Thymus (tissue), 14 donors: ENCODE measurements at places on chromosomes 7 and 10.

- no peaks in the 10 kb centered on the region for H3K36me3 ChIP-seq
- no peak overlapping the region for H3K27ac ChIP-seq
- H3K4me3 ChIP-seq: no peak overlapping the region
These were observed 12.8 kb downstream of the PRKAG2 start for GRCh38 chr7:151864081-151864480.

- peaks cover 5% of the 10 kb centered on the region for H3K4me1 ChIP-seq
- no peak for DNase-seq
- no peak overlapping the region for H3K27ac ChIP-seq
- H3K36me3 ChIP-seq: no peaks in the 10 kb centered on the region
- peaks cover 88% of the 10 kb centered on the region for H3K27me3 ChIP-seq
These were observed 11.3 kb downstream of the UNCX start for GRCh38 chr7:1243964-1244416.

DNA sequence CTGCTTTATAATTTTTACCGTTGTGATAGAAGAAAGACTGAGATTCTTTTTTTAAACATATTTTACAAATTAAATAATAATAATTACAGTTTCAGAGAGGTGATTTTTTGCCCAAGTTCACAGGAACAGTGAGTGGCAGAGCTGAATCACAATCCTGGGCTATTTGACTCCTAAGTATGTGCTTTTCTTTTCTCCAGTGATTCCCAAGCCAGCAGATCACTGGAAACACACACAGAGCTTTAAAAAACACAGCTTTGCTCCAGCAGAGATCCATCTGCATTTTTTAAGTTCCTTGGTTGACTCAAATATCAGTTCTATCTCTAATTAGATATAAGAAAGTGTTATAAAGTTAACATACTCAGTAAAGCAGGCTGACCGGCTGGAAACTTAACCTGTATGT, 69.0 kb downstream of the AHR start:
- DNase-seq: no peak
- H3K36me3 ChIP-seq: no peaks in the 10 kb centered on the region
- no peaks in the 10 kb centered on the region for H3K27me3 ChIP-seq
- no peak overlapping the region for H3K4me3 ChIP-seq
- H3K4me1 ChIP-seq: peaks cover 3% of the 10 kb centered on the region

GRCh38 chr7:22786290-22786932, 36.2 kb downstream of the TOMM7 start:
- no peak overlapping the region for H3K4me3 ChIP-seq
- no peak for DNase-seq
- H3K27ac ChIP-seq: no peak overlapping the region
- no peaks in the 10 kb centered on the region for H3K36me3 ChIP-seq
- no peaks in the 10 kb centered on the region for H3K27me3 ChIP-seq

DNA sequence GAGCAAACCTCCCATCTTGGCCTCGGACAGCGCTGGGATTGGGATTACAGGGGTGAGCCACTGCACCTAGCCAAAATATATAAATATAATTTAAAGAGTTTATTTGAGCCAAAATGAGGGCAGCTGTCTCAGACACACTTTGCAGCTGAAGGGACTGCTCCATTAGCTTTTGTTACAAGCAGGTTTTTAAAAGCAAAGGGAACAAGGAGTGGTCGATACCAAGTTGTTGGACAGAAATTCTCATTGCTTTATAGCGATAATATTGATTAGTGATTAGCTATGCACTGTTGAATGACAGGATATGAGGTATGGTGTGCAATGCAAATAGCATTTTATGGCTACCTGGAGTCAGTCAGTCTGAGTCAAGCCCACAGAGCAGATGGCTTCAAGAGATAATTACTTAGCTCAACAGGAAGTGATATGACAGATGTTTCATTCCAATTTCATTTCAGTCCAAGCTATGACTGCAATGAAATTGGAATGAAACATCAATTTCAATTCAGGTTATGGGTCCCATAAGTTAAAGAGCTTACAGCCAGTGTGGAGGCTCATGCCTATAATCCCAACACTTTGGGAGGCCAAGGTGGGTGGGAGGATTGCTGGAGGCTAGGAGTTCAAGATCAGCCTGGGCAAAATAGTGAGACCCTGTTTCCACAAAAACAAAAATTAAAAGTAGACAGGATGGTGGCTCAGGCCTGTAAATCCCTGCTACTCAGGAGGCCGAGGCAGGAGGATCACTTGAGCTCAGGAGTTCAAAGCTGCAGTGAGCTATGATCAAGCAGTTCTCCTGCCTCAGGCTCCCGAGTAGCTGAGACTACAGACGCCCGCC, 23.1 kb downstream of the TYW1 start:
- no peaks in the 10 kb centered on the region for H3K27me3 ChIP-seq
- no peak overlapping the region for H3K4me3 ChIP-seq
- no peak overlapping the region for H3K27ac ChIP-seq
- peaks cover 41% of the 10 kb centered on the region for H3K36me3 ChIP-seq
- DNase-seq: no peak

DNA sequence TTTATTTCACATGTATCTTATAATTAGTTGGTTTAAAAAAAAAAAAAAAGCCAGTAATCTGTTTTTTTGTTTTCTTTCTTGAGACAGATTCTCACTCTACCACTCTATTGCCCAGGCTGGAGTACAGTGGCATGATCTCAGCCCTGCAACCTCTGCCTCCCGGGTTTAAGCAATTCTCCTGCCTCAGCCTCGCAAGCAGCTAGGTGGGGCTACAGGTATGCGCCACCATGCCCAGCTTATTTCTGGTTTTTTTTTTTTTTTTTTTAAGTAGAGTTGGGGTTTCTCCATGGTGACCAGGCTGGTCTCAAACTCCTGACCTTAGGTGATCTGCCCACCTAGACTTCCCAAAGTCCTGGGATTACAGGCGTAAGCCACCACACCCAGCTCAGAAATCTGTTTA, 34.1 kb upstream of the CAPZA2 start:
- DNase-seq: no peak
- H3K27ac ChIP-seq: no peak overlapping the region
- H3K4me1 ChIP-seq: no peaks in the 10 kb centered on the region
- no peak overlapping the region for H3K4me3 ChIP-seq
- no peaks in the 10 kb centered on the region for H3K36me3 ChIP-seq
